IPS-NIHi11 (cell line): ENCODE measurements at places on chromosomes 11 and 22.

GRCh38 chr11:130483124-130483523 lies 34.7 kb downstream of the ADAMTS15 start:
- no peak for DNase-seq

DNA sequence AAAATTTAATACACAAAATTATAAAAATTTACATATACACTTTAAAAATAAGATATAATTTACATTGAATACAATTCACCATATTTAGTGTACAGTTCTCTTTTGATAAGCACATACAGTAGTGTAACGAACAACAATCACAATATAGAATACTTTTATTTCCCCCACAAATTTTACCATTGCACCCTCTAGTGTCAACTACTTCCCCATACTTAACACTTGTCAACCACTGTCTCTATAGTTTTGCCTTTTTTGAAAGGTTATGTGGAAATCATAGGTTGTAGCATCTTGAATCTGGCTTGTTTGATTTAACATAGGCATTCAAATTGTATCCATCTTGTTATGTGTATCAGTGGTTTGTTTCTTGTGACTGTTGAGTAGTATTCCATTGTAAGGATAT lies 21.3 kb upstream of the PANX1 start:
- DNase-seq = no peak

DNA sequence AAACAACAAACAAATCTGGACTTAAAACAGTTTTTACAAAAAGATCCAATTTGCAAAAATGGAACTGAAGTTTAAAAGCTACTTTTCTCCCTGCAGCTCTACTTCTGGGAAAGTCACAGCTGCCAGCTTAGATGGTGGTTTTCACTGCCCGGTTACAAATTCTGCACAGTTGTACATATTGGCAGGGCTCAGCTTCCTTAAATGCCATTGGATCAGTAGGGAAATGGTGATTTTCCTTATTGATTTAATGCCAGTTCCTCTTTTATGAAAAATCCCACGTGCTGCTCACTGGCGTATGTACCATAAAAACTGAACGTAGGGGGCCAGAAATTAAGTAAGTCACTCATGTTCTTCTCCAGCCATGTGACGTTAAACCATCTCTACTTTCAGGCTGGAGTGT lies 22.8 kb downstream of the GRAP2 start:
- DNase-seq = no peak

GRCh38 chr11:69310351-69310750 lies 16.4 kb downstream of the MYEOV start:
- no peak for DNase-seq

DNA sequence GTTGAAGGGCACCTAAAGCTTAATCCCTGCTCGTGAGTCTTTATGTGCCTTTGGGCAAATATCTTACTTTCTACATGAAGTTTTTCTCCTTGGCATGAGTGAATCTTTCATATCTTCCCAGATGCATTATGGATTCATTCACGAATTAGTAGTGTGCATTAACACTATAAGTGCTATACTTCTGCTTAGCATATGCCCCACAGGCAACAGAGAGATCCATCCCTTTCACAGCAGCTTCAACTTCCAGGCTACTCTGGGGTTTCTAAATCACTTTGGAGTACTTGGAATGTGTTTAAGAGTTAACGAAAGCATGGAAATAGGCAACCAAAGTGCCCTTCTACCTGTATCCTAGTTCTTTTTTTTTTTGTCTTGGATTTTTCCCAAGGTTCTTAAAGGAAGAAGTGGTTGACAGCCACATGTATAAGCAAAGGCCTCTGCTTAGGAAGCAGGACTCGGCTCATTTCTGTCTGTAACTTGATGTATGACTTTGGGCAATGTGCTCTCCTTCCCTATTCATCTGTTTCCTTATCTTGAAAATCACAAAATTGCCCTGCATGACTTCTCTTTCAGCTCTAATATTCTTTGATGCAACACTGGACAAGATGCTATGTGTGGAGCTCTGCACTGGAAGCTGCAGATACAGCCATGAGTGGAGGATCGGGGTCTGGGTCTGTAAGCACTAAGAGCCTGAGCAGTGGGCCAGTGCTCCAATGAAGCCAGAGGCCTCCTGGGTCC lies 54.5 kb upstream of the ME3 start:
- DNase-seq = no peak

DNA sequence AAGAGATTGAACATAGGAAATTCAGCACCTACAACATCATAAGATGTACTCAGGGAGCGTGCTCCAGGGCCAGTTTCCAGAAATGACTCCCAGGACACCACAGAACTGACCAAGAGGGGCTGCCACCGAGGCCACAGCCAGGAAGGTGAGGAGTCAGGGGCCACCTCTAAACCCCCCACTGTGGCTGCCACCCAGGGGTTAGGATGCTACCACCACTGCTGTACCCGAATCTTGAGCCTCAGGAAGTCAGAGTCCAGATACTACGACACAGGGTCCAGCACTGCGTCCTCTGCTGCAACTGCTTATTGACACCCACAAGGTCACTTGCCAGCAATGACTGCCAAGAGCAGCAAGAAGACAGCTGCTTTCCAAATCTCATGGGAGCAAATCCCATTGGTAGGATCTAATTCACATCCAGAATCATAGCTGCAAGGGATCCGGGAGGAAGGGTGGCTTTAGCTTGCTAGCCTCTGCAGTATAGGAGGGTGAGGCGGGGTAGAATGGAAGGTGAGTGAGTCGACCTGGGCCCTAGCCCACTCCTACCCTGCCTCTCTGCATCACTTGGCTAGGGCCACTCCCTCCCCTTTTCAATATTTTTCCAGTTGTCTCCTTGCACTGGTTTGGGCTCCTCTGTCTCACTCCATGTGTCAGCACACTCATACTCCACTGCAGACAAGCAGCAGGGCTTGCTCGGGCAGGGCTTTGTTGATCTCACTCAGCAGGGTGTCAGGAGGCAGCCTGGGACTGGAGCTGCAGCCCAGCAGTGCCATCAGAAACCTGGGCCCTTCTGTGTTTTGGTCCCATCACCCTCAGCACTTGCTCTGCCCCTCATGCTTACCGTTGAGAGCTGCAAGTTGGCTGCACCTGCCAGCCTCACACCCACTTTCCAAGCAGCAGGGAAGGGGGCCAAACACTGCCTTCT lies 18.1 kb upstream of the CYTH4 start:
- DNase-seq = no peak

DNA sequence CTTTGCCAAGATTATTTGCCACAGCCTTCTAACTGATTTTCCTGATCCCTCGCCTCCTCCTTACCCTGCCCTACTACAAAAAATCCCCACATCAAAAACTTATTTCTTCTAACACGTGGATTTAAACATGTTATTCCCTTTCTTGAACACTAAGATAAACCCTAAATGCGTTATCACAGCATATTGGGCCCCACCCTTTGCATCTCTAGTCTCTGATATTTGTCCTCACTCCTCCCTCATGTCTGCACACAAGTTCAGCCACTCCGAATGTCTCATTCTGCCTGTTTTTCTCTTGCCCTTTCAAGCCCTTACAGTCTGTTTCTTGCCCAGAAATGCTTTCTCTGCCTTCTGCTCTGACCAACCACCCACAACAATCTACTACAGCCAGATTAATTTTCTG lies 10.6 kb upstream of the ACER3 start:
- no peak for DNase-seq

DNA sequence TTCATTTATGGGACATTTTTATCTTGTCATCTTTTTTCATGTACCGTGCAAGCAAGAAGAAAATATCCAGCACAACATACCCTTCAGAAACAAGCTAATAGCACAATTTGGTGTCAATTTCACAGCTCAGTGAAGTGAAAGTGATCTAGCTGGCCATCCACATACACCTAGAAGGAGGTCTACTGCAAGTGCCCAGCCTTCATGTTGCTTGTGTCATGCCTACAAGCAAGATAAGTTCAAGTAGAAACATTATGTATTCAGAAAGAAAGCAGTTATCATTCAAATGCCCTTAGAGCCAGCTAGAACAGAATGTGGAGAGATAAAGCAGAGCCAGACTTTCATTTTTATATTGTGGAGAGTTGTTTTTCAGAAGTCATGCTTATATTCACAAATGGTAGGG lies 325.7 kb upstream of the PITPNB start:
- no peak for DNase-seq

DNA sequence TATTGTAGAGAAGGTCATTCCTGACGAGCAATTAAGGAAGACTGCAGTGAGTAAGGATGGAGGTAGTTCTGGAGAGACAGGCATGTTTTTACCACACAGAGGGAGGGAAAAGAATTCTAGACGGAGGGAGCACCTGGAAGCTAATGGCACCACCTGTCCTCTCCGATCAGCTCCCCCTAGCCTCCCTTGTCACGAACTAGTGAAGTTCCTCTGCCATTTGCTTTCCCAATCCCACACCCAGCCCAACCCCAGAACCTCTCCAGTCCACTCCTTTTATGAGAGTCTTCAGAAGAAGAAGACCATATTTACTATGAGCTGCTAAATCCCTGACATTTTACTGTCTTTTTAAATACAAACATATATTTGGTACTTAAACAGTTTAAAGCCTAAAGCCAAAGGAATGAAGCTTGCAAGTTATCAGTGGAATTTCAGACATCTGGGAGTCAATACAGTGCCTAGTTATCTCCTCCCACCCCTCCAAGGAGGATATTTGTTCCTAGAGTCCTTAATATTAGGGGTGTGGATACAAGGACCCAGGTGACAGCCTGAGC lies 46.1 kb upstream of the HSPA8 start:
- DNase-seq = no peak

GRCh38 chr22:40412441-40412840 lies 42.0 kb downstream of the SGSM3 start:
- DNase-seq = no peak

DNA sequence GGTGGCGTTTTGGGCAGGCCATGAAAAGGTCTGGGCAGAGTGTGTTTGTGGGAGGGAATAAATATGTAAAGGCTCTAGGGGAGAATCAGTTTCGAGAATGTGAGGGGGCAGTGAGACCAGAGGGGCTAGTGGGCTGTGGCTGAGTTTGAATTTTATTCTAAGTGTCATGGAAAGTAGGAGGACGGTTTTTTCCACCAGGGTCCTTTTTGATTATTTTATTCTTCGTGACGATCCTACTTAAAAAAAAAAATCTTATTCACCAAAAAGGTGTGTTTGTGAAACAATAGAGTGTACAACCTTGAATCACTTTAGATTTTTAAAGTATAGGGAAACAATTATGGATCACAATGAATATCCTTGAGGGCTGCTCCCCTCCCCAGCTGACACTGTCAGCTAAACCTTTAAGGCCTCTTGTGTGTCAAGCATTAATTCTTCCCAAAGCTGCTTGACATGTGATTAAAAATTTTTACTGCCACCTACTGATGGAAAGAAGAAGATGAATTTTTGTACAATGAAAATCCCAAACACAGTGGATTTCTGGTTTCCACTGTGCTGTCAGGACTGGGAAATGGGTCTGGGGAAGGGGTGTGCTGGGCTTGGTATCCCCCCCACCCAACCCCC lies 107.5 kb upstream of the OR4B1 start:
- peak; percentile 35 for DNase-seq

GRCh38 chr11:86116386-86116726 lies 47.5 kb upstream of the PICALM start:
- DNase-seq = no peak

GRCh38 chr11:9533736-9534473 lies 39.6 kb upstream of the WEE1 start:
- DNase-seq = no peak

DNA sequence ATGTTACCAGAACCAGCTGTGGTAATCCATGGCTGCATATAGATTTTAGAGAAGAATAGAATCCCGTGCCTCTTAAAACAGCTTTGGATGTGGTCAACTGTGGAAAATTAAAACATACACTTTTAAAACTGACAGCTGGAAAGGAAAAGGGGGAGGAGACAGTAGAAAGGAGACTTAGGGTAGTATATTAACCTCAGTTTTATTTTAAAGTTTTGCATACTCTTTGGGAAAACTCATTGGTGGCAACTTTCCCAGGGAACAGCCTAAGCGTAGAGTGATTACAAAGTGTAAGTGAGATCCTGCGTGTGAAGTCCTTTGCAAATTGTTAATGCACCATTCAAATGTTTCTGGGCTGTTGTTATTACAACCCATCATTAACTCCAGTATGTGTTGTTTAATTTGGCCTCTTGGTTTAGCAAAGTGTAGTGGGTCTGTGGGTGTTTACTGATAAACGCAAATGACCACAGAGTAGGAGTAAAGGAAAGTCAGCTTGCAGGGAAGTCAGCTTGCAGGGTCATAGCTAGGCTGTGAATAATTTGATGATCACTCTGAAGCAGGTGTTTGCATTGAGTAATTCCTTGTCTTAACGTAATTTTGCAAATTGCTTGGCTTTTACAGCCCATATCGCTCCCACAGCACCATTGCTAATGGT lies 88.0 kb upstream of the DBX1 start:
- no peak for DNase-seq

- DNase-seq = no peak
Measured at GRCh38 chr11:24478718-24479117, 18.1 kb upstream of the LUZP2 start.

GRCh38 chr11:32962016-32962415 lies 53.7 kb upstream of the DEPDC7 start:
- DNase-seq = no peak

DNA sequence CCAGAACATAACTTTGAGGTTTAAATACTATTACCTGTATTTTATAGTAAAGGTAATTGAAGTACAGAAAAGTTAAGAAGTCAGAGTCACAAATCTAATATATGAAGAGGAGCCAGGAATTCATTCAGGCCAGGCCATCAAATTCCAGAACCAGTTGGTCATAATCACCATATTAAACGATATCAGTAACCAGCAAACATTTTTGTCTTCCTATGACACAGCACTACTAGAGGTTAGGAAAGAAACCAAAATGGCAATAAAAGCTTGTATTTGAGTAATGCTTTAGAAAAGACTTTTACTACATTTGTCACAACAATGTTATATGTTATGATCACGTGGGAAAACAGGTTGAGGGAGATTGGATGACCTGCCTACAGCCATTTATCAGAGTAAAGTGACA lies 62.2 kb downstream of the DKK3 start:
- DNase-seq = no peak

GRCh38 chr11:122440811-122441665 lies 214.5 kb upstream of the UBASH3B start:
- DNase-seq = peak; percentile 73
